ENCODE measurements at places on chromosomes 3 and 15. TPM values are rescaled to one million over a fixed set of nuclear protein-coding genes. Genes with fewer than 3 reads are reported as not detected.

CKMT1A gene
- total RNA-seq: 7.1 TPM

GOLGA8H gene
- 0.79 TPM for total RNA-seq

FBXW12 gene
- total RNA-seq: 0.99 TPM

HCLS1 gene
- 10.2 TPM for total RNA-seq

RNU5B-1 gene
- not detected for total RNA-seq

INAFM2 gene
- 17.0 TPM for total RNA-seq

MYO5C gene
- total RNA-seq: 15.8 TPM

CGNL1 gene
- total RNA-seq: 30.9 TPM

KIF23 gene
- total RNA-seq: 21.0 TPM

EIF5A2 gene
- total RNA-seq: 18.3 TPM

THRB gene
- 10.5 TPM for total RNA-seq

CTXN2 gene
- 2.0 TPM for total RNA-seq

RTP1 gene
- 0.61 TPM for total RNA-seq

ALPK3 gene
- 5.8 TPM for total RNA-seq

MINAR1 gene
- total RNA-seq: 40.6 TPM

SUCNR1 gene
- 2.6 TPM for total RNA-seq

NLGN1 gene
- total RNA-seq: 81.2 TPM

CMSS1 gene
- 28.4 TPM for total RNA-seq
